Chondrocyte (in vitro differentiated cells): ENCODE measurements at places on chromosomes 11 and 22.
A peak's percentile ranks its signal among the peaks of the same experiment; 100 is the strongest.

DNA sequence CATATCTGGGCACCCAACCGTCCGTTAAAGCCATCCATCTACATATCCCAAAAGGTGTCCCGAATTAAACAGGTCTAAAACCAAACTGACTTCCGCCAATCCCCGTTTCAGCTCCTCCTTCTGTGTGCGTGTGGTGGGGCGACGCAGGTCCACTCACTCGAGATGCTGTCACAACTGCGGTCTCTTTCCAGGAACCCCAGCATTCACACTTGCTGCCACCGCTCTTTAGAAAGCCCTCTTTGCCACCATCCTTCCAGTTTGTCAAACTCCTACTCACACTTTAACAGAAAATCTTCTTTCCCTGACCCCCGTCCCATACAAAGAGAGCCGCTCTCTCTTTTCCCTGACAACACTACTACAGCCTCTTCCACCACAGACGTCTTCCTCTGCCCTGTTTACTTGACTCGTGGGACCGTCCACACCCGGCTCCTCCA is 467 bp downstream of the ESS2 start:
- no peak for DNase-seq

DNA sequence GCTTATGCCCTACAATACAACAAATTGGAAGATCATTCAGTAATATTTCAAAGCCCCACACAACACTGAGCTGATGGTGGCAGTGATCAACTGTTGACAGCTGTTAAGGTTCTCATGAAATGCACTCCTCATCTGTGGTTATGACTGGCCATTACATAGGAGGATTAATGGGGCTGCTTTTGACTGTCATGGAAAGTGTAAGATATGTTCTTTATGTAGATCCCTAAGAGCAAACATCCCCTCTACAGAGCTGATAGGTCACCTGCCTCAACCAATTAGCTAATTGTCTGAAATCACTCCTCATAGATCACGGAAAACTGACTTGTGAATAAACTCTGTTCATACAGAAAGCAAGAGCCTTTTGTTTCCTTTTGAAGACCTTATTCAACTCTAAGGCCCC is 78.1 kb downstream of the GAB2 start:
- DNase-seq, result no peak

DNA sequence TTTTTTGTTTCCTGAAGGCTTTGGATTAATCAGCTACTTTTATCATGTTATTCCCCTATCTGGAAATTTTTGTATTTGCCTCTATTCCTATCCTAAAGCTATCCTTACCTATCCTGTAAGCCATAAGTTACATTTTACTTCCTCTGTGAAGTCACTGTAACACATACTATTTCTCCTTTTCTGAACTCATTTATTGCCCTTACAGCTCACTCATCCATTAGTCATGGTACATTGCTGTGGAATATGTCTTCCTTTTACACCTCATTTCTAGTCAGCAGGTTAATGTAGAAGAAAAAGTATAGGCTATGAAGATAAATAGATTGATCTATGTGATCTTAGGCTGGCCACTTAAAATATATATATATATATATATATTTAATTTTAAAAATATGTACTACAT is 28.0 kb downstream of the SWAP70 start:
- DNase-seq, result no peak

DNA sequence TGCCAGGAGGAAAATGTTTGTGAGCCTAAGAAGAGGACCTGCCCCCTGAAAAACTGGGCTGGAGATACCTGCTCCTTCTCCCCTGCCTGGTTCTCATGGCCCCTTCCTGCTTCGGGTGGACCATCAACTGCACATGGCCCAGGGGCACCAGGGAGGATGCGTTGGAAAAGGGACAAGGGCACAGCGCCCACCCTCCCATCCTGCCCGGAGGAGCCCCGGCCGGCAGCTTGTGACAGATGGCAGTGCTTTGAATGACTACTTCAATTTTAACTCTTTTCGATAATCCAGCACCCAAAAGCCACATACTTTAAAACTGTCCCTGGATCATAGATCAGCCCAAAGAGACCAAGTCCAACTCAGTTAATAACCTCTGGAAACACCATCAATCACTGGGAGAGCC is 135.8 kb upstream of the NECTIN1 start:
- no peak for DNase-seq

GRCh38 chr11:80388130-80388529 is 947.3 kb upstream of the TENM4 start:
- no peak for DNase-seq

DNA sequence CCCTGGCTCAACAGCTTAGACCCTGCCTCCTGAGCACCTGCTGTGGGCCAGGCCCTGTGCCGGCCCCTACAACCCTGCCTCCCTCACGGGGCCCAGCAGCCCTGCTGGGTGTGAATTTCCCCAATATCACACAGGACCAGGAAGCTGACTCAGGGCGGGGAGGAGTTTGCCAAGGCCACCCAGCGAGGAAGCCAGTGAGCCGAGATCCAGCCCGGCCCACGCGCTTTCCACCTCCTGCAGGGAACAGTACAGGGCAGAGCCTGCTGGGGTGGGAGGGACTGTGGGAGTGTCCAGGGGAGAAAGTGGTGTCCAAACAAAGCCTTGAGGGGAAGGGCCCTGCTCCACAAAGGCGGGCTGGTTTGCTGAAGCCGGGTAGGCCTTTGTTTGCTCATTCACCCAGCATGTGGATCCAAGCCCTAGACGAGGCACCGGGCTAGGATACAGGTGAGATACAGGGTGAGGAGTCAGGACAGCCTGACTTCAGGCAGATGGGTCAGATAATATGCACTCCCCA is 26.8 kb downstream of the RPL3 start:
- DNase-seq, result peak; percentile 97

GRCh38 chr11:61967924-61968757 is 707 bp upstream of the FTH1 start:
- DNase-seq, result no peak

DNA sequence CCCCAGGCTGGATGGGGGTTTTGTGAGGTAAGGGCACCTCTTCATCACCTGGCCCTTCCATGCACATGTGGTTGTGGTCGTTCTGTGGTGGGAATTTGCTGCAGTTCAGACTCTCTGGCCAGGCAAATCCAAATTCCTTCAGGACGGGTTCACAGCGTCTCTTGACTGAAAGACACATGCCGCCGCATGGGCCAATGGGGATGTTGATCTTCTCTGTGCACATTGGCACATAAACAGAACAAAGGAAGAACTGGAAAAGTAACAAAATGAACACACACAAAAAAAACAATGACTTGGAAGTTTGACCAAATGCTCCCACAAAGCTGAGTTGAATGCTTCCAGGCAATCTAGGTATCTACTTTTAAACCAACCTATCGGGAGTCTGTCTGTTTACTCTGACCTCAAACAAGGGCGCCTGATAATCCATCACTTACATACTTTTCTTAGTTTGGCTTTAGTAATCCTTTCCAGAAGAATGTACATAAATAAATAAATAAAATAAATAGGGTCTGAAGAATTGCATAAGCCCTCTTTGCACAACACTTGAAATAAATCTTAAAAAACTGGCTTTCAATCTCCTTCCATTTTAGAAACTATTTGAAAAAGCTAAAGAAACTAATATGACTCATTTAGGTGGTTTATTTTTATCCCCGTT is 2.8 kb downstream of the FZD4 start:
- DNase-seq, result no peak

GRCh38 chr11:7964873-7965272 is 374 bp downstream of the NLRP10 start:
- no peak for DNase-seq

DNA sequence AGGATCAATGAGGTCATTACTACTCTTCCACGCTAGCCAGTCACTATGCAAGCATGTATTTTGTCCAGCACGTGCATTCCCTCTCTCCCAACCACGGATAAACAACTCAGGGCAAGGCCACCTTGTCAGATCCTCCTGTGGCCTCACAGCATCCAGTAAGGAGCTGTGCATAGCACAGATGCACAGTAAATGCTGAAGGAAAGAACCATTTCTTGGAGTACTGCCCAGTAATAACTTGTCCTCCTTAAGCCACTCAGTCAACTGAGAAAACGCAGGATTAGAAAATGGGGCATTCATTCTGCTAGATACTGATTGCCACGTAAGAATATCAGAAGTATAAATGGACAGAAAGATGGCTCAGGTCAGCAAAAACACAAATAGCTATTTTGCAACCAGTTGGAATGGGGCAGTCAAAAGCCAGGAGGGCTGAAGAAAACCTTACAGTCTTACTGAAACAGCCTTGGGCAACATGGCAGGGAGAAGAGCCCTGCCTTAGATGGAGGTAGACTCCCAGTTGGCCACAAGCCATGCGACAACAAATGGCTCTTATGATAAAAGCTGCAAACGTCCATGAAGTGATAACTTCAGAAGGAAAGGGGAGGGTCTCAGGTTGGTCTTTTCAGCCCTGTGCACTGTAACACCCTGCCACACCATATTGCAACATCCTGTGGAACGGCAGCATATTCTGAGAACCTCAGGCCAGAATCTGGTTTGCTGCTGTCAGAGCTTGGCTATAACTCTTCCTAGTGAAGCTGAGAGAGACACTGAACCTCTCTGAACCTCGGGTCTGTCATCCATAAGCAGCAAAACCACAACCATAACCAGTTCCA is 23.0 kb downstream of the PC start:
- DNase-seq, result no peak

GRCh38 chr22:42769574-42770447 is 49.1 kb upstream of the A4GALT start:
- no peak for DNase-seq

DNA sequence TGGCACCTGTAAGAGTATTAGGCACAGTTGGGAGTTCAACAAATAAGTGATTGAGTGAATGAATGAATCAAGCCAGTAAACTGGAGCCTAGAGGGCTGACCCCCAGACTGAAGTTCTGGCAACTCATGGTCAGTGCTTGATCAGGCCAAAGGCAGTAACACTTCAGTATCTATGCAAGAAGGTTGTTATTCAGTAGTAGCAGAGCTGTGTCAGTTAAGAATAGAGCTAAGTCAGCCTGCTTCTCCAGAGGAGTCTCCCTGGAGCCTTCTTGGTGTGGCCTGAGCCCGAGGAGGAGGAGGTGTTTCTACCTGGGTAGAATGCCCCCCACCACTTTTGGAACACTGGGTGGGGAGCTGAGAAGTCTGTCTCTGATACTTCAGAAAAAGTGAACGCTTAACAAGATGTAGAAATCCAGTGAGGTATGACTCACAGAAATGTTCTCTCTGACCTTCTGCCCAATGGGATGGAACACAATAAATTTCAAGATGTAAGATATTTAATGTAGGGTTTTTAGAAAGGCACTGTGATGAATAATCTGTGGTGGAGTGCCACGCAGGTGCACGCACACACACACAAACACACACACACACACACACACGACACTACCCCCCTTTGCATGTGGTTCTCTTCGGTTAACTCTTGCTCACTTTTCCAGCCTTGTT is 219.9 kb downstream of the HIPK3 start:
- DNase-seq, result no peak

- DNase-seq, result no peak
These were observed 38.5 kb downstream of the DNAJC24 start for GRCh38 chr11:31408201-31408600.

DNA sequence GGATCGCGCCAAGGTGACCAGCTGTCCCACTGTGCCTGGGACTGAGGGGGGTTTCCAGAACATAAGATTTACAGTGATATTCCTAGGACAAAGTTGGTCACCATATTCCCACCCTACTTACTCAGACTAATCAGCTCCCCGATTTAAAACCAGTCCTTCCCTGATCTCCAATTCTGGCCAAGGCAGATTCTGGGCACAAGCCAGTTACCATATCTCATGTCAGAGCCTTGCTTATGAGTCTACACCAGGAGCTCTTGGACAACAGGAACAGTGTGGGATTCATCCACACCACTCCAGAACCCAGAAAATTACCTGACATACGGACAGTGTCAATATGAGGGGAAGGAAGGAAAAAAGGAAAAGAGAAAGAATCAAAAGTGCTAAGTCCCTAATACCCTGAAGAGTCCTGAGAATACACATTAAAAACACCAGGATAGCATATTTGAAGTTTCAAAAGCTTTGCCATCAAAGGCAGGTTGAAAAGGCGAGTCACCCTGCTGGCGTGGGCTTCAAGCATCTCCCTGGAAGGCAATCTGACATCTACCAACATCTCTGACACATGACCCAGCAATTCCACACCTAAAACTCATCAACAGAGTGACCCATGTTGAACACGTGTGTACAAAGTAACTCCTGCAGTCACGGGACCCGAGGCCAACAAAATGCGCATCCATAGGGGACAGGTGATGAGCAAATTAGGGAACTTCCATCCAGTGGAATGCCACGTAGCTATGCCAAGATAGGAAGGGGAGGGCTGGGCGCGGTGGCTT is 8.0 kb upstream of the IL2RB start:
- no peak for DNase-seq

- DNase-seq, result no peak
These were observed 9.9 kb upstream of the MAFF start for GRCh38 chr22:38191731-38192474.

DNA sequence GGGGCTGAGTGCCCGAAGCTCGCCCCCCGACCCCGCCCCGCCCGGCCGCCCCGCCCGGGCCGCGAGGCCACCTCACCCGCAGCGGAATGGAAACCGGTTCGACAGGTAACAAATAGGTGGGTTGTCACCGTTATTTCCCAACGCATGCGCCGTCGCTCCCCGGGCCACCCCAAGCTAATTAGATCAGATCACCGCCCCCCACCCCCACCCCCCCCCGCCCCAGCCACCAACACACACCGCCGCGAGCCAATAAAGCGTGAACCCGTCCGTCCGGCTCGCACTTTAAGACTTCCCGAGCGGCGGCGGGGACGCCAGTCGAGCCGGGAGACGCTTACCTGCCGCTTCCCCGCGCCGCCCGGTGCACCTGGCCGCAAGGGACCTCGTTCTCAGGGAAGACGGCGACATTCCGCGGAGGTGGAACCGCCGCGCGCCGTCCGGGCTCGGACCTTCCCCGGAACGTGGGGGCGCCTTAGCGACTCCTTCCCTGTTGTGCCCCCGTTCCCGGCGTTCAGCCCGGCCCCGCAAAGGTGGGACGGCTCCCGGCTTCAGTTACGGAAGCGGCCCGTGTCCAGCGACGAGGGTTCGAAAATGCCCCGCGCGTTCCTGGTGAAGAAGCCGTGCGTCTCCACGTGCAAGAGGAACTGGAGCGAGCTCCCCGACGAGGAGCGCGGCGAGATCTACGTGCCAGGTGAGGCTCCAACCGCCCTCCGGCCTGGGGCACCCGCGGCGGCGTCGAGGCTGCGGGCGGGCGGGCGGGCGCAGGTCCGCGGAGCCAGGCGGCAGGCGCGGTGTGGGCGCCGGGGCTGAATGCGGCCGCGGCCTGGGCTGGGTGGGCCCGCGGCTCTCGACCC is at the start of gene OVOL1:
Gene OVOL1, plus strand, starts transcription at position 278 of the 851 bp plus-strand sequence. Its CDS starts 311 bp downstream, at position 589.
- DNase-seq, result no peak

DNA sequence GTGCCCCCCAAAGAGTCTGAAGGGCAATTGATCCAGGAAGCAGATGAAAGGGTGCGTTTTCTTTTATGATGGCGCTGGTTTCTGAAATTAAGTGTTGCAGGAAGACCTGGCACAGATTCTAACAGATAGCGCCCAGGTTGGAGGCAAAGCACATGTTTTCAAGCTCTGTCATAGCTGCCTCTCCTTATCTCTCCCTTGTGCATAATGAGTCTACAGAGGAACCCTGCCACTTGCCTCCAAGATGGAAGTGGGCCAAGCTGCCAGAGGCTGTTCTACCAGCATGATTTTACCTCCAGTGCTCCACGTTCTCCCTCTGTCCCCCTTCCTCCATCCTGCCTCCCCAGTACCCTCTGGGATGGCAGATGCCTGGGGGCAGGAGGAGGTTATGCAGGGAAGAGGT is 30.0 kb upstream of the TLCD5 start:
- DNase-seq, result no peak

GRCh38 chr11:102423936-102424335 is 28.6 kb downstream of the TMEM123 start:
- DNase-seq, result no peak
